ENCODE measurements at places on chromosomes 16 and 17.

- DNase-seq = no peak
These were observed 11.6 kb upstream of the CMIP start for GRCh38 chr16:81432937-81433557.

DNA sequence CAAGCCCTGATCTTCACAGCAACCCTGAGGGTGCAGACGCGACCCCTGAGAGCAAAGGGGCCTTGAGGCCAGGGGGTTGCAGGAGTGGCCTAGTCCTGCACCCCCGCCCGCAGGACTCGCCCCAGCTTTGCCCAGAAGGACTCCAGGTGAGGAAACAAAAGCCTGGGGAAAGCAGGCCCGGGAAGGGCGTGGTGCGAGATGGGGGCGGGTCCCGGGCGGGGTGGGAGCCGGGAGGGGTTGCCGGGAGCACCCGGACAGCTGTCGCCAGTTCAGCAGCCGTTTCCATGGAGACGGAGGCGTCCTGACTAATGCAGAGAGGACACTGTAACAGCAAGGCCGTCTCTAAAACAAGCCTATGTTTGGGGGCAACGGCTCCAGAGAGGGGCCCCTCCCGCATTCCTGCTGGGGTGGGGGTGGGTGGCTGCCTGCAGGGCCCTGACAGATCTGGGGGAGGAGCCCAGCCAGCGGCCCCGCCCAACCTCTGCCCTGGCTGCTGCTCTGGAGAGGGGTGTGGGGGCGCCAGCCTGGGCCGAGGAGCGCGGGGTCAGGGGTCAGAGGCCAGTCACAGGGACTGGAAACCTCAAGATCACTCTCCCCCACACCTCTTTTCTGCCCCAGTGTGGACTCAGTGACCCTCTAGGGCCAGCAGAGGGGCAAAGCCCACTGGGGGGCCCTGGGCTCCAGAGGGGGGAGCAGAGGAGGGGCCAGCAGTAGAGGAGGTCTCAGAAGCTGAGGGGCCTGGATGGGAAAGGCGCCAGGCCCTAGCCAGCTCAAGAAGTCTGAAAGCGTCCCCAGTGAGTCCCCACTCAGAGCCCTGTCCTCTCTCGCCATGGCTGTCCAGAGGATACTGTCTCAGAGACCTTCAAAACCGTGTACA is 3.1 kb upstream of the TPPP3 start:
- no peak for DNase-seq

DNA sequence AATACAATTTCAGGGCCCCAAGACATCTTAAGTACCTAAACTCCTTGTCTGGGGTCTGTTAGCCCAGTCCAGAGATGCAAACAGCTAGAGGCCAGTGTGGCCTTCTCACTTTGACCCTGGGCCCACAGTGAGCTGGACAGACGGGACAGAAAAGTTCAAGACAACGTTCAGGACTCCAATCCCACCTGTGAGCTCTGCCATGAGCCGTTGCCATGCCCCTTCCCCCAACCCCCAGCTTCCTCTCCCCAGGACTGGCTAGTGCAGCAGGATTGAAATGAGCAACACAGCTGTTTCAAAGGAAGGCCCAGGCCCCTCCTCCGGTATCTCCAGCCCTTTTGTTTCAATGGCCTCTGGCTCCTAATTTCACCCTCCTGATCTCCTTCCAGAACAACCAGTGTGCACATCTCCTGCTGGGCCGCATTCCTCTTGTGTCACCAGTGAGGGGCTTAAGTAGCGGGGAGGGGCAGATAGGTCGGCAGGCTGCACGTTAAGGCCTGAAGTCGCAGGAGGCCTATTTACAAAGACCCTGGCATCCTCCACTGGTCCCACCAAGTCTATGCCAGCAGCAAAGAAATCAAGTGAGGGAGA is 11.3 kb downstream of the AXIN2 start:
- DNase-seq = no peak

DNA sequence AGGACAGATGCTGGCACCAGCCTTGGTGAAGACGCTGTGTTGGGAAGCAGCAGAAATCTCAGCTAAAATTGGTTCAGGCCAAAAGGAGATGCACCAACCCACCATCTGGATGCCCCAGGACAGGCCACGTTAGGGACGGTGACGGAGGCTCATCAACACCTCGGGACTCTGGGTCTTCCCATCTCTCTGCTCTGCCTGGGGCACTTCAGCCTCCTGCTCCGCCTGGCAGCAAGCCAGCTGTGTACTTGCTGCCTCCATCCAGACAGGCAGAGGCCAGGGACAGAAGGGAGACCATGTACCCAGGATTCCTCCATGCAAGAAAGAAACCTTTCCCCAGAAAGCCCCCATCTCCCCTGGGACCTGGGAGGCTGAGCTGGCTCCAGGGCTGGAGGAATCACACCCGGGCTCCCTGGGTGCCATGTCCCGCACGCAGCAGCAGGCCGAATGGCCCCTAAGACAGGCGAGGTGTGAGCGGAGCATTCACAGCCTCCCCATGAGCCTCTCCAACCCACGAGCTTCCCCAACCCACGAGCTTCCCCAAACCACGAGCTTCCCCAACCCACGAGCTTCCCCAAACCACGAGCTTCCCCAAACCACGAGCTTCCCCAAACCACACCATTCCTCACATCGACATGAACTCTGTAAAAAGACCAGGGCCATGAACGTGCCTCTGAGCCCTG is 274.5 kb downstream of the C16orf95 start:
- no peak for DNase-seq

- DNase-seq = no peak
These were observed 20.2 kb upstream of the GSE1 start for GRCh38 chr16:85592700-85593493.

DNA sequence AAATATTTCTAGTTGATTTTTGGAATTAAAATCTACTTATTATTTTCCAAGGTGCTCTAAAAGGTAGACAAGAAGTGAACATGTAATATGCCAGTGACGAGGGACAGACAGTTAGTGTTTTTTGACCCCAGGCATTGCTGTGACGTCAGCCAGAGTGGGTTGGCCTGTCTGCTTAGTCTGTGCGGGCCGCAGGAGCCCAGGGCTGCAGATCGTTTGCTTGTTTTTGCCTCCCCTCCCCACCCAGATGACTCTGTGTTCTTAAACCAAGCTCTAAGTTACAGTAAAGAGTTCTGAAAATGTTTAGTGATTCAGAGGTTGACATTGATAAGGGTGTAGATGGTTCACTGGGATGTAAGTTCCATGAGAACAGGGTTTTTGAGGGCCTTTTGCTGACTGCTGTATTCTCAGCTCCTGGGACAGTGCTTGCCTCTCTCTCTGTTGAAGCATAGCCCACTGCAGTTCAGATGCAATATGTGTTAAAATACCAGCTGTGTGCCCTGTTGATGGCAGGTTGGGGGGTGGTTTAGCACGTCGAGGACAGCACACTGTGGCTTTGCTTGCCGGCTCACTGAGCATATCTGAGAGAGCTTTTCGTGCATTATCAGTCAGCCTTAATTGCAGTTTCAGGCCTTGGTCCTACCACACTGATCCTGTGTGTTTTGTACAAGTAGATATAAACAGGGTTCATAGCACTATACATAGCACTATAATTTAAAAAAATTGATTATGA is 64.8 kb downstream of the SEC14L1 start:
- DNase-seq = no peak

- DNase-seq = no peak
These were observed 115.8 kb downstream of the WWOX start for GRCh38 chr16:78215222-78215621.

DNA sequence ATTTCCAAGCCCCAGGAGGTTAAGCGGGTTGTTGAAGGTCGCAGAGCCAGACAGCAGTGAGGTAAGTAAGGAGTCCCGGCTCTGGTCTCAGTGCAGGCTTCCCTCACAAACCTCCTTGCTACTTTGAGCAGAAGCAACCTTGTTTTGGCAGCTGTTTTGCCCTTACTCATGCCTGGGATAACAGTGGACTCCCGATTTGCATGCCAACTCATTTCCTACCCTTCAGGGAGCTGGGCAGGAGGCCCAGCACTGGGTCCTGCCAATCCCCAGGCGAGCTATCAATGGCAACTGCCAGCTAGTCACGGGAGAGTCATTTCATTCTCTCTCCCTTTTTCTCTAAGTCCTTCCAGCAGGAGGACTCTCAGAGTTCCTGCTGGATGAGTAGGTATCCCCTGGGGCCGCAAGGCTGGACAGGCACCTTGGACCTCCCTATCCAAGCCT is 72.0 kb upstream of the KSR1 start:
- DNase-seq = no peak

DNA sequence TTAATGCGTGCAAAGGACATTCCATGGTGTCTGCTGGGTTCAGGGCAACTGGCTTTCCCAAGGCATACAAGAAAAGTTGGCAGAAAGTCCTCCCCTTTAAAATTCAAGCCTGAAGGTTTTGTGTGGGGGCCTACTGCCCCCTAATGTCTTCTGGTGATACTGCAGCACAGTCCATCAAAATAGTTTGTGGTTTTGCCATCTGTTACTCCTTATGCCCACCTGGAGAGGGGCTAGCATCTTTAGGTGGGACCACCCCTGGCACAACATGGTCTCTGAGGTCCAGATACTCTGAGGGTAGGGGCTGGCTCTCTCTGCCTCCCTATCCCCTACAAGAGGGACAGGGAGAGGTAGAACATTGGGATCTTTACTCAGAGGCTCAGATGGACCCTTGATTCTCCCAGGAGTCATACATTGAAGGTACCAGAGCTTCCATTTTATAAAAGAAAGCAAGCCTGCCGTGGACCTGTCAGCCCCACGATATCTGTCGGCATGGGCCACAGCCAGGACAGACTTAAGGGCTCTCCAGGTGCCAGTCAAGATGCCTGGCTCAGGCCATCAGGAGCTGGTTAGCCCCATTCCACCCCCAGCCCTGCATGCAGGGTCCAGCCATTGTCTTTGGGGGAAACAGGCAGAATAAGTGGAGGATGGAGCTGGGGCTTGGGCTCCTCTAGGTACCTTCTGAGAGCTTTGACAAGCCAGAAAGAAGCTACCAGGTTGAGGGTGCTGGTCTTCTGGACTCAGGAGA is 6.3 kb downstream of the ESRP2 start:
- no peak for DNase-seq

DNA sequence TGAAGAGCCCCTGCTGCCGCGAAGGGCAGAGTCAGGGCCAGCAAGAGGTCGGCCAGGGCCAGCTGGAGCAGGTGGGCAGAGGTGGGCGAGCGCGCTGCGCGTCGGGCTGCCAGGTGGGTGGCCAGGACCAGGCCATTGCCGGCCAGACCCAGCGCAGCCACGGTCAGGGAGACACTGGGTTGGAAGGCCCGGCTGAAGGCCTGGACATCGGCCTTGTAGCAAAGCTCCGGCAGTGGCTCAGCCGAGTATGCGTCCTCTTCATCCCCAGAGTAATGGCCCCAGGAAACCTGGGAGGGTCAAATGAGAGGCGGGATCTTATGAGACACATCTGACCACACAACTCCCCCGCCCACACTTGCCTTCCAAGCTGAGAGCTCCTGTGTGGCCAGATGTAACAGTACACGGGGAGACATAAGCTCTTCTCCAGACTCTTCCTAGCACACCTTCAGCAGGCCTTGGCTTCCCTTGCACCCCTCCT is 1.3 kb downstream of the CCR10 start:
- no peak for DNase-seq

- no peak for DNase-seq
These were observed 50.5 kb upstream of the CCL1 start for GRCh38 chr17:34413443-34414119.

DNA sequence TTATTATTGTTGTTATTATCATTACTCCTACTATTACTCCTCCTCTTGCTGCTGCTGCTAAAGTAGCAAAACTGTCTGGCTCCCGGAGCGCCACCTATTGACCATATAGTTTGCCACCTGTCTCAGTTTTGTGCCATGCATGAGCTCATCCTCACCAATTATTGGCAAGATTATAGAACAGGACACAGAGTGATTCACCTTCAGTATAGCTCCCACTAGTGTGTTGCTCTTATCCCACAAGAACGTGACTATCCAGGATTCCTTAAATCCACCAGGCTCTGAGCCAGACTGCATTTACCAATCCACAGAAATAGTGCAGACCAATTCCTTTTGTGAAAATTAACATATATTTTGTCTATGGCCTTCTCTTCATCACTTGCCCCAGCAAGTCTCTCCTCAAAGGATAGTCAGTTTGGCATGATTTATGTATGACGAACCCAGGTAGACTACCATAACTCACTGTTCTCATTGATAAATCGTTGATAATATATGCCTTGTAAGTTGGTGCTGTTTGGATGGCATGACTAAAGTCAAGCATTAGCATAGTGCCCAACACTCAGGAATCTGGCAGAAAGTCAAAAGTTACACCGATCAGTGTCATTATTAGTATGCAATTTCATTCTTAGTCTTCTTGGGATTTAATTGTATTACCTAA is 405.5 kb upstream of the HSBP1 start:
- DNase-seq = no peak

- DNase-seq = no peak
These were observed 35.6 kb upstream of the MNT start for GRCh38 chr17:2436316-2436905.

DNA sequence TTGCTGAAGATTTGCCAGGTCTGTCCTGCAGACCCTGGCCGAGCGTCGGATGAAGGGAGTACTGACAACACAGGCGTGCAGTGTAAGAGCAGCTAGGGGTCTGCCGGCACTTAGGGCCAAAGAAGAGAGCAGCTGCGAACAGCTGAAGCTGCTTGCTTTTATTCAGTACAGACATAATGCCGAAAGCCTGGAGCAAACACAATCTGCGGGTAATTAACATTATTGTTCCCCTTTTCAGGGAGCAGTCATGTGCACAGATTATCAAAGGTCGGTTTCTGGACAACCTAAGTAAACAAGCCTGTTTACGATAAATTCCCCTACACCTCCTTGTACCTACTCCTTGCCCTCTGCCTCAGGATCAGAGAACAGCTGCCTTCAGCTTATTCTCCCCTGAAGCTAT is 12.0 kb upstream of the KRT23 start:
- no peak for DNase-seq

DNA sequence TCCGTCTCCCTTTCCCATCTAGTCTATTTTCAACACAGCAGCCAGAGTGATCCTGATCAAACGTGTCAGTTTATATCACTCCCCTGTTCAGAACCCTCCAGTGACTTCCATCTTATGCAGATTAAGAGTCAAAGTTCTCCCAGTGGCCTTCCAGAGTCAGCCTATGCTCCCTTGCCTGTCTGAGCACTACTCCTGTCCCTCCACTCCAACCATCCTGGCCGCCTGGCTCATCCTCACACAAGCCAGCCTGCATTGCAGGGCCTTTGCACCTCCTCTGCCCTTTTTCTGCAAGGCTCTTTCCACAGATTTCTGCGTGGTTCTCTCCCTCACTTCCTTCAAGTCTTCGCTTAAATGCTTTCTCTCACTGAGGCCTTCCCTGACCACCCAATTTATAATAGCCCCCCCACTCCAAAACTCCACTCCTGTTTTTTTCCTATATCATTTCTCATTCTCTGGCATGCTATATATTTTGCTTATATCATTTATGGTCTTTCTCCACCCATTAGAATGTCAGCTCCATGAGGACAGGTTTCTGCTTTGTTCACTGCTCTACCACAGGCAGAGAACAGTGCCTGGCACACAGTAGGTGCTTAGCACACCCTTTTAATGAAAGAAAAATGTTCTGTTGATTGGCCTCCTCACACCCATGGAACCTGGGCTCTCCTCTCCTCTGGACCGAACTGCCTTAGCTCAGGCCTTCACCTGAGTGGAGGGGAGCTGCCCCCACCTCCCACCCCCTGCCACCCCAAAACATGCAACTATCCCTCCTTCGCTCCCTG is 9.3 kb downstream of the SAMD14 start:
- no peak for DNase-seq
